Urothelium cell line (cell line): ENCODE measurements at places on chromosomes 7 and 10.

DNA sequence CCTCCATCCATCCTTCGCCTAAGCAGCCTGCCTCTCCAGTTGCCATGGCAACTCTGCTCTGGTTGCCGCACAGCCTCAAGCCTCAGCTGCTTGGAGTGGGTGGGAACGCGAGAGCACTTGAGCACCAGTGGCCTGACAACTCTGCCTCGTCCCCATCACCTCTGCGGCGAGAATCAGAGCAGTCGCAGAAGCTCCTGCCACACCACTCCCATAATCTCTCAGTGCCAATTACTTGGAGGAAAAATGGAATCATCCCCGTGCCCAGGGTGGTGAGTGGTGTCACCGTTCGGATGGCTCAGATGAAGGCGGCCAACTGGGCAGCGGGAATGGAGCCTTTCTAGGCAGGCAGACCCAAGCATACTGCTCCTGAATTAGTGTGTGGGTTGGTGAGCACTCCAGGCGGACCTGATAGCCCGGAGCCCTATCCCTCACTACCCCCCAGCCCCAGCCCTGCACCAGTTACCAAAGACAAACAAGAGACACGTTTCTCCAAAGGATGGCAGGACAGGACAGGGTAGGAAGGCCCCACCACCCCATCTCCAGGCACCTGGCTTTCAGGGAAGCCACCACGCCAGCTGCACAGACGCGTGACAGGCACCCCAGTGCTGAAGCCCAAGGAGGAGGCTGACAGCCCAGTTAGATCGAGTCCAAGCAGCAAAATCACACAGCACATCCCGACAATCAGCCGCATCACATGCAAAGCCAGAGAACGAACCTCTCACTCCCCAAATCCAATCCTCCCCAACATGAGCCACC, 335.4 kb downstream of the PTPRN2 start:
- no peak for DNase-seq

GRCh38 chr10:74770400-74770799, 56.0 kb upstream of the KAT6B start:
- no peak for DNase-seq

DNA sequence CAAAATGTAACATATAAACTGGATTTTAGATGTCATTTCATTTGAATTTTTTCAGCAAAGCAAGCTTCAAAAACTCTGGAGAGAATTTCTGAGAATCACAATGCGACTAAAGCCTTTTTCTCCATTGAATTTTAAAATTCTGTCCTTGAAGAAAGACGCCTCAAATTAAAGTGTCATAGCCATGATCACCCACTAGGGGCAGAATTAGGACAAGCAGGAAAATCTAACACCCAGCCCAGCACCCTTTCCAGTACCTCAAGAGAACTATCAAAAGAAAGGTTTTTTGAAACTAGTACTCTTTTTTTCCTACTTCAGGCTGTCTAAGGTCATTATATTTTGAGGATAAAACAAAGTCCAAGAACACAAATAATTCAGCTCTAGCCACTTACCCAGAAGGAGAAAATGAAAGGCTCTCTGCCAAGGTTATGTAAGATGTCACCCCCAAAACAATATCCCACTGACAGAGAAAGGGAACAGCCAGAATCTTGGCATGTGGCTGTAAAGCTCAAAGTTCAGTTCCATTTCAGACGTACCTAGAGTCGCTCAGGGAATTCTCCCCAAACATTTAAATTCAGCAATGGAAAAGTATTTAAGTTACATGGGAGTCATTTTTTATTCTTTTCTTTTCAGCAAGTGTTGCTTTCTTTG, 299.4 kb downstream of the SNX13 start:
- peak; percentile 45 for DNase-seq

GRCh38 chr7:142836426-142836825, 18.4 kb upstream of the EPHB6 start:
- no peak for DNase-seq

DNA sequence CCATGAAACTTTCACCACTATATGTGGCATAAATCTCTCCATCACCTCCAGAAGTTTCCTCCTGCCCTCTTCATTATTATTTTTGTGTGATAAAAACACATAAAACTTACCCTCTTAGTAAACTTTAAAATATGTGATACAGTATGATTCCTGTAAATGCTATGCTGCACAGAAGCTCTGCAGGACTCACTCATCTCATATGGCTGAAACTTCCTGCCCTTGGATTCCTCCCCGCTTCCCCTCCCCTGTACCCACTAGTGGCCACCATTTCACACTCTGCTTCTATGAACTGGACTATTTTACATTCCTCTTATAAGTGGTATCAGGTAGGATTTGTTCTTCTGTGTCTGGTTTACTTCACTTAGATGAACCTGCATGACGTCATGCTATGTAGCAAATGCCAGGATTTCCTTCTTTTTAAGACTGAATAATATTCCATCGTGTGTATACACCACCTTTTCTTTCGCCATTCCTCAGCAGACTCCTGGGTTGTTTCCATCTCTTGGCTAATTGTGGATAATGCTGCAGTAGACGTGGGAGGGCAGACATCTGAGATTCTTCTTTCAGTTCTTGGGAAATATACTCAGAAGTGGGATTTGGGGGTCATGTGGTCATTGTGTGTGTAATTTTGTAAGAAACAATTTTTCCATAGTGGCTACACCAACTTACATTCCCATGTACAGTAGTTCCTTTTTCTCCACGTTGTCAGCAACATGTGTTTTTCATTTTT, 335.2 kb downstream of the SDK1 start:
- no peak for DNase-seq

GRCh38 chr10:97539523-97540200, 32.9 kb upstream of the ANKRD2 start:
- no peak for DNase-seq

DNA sequence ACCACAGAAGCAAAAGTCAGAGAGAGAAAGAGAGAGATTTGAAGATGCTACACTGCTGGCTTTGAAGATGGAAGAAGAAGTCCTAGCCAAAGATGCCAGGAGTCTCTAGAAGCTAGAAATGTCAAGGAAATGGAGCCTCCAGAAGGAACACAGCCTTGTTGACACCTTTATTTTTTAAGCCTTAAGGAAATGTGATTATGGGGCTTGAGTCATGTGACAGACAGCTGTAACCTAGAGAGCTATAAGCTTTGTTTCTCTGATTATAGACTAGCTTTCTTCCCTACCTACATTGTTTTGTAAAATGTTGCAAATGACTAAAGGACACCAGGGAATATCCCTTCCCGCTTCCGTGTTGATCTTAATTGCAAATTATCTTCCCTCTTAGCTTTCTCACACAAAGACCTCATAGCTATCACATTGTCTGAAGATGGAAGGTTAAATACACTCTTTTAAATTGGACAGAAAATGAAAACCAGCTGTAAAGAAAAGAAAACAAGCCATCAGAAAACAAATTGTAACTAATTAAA, 199.9 kb downstream of the ARHGAP12 start:
- no peak for DNase-seq

GRCh38 chr10:63267414-63268148, 134.5 kb downstream of the NRBF2 start:
- peak; percentile 44 for DNase-seq

- DNase-seq, result no peak
Measured at GRCh38 chr7:155922067-155922816, 110.0 kb upstream of the SHH start.

DNA sequence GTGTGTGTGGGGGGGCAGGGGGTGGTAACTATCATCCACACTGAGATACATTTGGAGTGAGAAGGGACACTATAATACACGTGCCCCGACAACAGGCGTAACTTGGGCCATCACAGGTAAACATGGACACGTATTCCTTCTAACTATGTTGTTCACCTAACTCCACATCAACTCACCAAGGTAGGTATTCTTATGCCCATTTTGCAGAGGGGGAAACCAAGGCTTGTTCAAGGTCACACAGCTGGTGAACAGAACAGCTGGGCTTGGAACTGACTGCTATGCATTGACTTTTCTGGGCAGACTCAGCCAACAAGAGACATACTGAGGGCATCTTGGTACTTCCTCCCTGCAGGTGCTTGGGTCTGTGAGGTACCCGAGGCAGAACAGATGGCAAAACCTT, 170.1 kb downstream of the ADAM12 start:
- DNase-seq, result no peak

- DNase-seq, result peak; percentile 59
Measured at GRCh38 chr10:29471544-29471859, 163.3 kb downstream of the SVIL start.

DNA sequence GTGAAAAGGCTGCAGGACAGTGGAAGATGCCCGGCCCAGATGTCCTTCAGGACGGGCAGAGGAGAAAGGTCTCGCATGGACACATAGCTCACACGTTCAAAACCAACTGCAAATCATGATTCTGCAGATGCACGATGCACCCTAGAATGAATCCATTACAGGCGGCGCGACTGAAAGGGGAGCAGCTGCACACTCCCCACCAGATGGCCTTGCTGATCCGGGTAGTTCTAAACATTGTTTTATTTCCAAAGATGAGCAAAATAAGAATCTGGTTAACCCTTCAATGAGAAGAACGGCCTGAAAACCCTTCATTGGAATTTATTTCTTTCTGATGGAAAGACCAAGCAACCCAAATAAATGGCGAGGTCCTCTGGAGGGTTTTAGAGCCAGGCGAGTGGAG, 33.8 kb downstream of the CHST15 start:
- no peak for DNase-seq

- no peak for DNase-seq
Measured at GRCh38 chr7:97025130-97025499, 484 bp upstream of the DLX5 start.

GRCh38 chr10:121036431-121036830, 185.3 kb downstream of the WDR11 start:
- DNase-seq, result no peak

GRCh38 chr7:84236398-84236797, 41.8 kb upstream of the SEMA3A start:
- DNase-seq, result no peak

- no peak for DNase-seq
Measured at GRCh38 chr7:1854866-1855724, 185.0 kb downstream of the ELFN1 start.

DNA sequence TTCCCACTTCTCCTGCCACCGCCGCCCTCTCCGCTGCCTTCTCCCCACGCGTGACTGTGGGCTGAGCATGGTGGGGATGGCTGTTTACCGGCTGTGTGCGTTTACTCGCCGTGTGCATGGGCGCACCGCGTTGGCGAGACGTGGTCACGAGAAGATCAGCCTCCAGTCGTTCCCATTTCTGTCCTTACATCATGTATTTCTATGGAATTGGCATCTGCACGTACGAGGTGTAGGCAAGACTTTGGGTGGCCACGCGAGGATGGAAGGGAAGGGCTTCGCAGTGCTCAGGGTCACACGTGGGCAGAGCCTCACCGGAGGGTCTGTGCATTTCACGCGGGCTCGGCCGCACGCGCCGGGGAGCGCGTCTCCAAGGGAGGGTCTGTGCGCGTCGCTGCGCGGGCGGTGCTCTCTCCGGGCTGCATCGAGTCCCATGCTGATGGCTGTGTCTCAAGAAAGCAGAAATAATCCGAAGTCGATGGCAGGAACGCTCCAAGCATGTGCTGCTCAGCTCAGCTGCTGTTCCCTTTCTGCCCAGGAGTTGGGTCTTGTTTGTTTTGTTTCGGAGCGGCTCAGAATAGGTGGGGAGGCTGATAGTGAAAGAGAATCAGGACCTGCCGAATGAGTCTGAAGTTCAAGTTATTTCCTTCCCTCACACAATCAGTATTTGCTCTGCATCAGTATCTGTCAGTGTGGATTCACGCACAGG, 973 bp downstream of the CAMK1D start:
- DNase-seq, result peak; percentile 58

- no peak for DNase-seq
Measured at GRCh38 chr7:479115-479947, 40.3 kb downstream of the PDGFA start.

GRCh38 chr7:139854803-139855497, 25.9 kb downstream of the TBXAS1 start:
- no peak for DNase-seq

DNA sequence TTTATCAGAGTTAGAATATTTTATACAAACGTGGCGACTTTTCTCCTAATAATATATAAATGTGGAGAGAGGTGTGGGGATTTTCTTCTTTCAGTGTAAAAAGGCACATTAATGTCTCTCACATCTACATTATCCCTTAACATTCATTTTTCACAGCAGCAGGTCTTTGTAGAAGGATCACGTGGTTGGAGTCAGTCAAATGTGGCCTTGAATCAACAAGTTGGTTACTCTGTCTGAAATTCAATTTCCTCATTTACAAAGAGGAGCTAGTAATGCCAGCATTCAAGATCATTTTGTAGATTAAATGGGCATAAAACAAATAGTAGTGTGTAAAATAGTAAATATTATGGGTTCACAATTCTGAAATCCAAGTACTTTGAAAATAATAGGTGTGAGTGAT, 183.1 kb upstream of the SEMA3E start:
- DNase-seq, result no peak

DNA sequence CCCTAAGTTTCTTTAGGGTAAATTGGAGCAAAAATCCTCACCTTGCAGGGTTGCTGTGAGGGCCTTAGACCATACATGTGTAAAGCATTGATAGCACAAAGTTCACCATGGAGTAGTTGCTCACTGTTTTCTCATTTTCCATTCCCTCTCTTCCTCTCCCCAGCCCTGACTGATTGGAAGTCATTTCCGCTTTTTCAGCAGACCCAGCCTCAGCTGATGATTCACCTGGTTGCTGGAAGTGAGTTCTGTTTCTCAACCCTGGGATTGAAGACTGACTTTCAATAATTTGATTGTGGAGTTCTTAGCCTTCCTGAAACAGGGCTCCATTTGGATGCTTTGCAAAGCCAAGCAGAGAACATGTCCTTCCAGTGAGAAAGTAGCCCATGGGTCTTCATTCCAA, 107.0 kb downstream of the PLXNA4 start:
- no peak for DNase-seq

GRCh38 chr7:92155108-92155739, 20.9 kb upstream of the CYP51A1 start:
- DNase-seq, result no peak

GRCh38 chr10:133139551-133140065, 20.4 kb upstream of the KNDC1 start:
- DNase-seq, result no peak

- DNase-seq, result no peak
Measured at GRCh38 chr10:68496072-68496471, 24.3 kb upstream of the DNA2 start.

- DNase-seq, result no peak
Measured at GRCh38 chr10:43824934-43825333, 176.3 kb upstream of the ZNF32 start.

- DNase-seq, result peak; percentile 85
Measured at GRCh38 chr7:84025332-84025927, 169.2 kb downstream of the SEMA3A start.

DNA sequence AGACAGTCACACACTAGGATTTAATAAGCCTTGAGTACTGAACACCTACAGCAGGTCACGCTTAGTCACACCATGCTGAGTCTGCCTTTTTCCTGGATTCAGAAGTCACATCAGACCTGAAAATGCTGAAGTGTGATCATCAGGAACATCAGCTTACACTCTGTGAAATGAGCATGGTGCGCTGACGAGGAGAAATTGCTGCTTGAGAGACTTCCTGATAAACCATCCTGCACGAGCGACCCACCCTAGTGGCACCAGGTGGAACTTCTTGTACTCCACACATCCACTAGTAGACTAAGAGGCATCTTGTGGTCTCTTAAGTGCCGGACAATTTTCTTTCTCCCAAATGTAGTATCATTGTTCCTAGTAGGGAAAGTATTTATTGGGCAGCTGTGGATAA, 51.8 kb upstream of the MRLN start:
- peak; percentile 21 for DNase-seq
